RCC 7860 (cell line): ENCODE measurements at places on chromosomes 7 and 10.
A peak's percentile ranks its signal among the peaks of the same experiment; 100 is the strongest.

- DNase-seq: no peak
These were observed 15.2 kb upstream of the COMTD1 start for GRCh38 chr10:75250934-75251333.

GRCh38 chr10:87878664-87879459 is 15.4 kb downstream of the PTEN start:
- no peak for DNase-seq

DNA sequence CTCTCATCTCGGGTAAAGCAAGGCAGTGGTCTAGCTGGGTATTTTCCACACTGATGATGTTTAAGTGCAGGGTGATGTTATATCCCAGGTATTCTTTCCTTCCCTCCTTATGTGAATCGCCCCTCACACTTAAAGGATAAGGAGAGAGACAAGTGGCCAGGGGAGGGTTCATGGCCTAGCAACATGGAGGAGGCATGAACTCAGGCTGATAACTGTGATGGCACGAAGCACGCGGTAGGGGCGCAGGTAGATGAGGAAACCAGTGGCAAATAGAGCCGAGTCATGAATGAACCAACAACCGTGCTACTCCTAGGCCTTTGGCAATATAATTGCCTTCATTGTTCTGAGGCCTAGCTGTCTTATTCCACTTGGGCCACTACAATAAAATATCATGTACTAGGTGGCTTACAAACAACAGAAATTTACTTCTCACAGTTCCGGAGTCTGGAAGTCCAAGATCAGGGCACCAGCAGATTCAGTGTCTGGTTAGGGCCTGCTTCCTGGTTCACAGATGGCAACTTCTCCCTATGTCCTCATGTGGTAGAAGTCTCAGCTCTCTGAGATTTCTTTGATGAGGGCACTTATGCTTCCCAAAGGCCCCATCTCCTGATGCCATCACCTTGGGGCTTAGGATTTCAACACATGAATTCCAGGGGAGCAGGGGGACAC is 56.0 kb upstream of the PIK3CG start:
- no peak for DNase-seq

- no peak for DNase-seq
These were observed 224.9 kb upstream of the TMEM229A start for GRCh38 chr7:124257638-124258308.

DNA sequence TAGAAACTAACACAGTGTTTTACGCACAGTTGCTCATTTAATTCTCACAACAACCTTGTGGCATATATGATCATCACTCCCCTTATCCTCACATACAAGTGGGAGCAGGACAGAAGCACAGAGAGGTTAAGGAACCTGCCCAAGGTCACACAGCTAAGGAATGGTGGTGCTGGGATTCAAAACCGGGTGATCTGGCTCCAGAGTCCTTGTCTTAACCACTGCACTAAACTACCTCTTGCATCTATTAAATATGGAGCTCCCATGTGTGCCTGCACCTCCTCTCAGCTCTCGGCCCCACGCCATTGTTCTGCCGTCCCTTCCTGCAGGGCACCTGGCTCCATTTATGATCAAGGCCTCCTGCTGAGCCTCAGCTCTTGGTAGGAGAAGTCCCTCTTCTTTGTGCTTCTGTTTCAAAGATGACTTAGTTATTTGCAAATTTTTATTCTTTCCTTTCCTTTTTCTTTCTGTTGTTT is 99.8 kb upstream of the PDGFA start:
- no peak for DNase-seq

GRCh38 chr7:68922850-68923249 is 675.4 kb upstream of the AUTS2 start:
- DNase-seq: no peak

DNA sequence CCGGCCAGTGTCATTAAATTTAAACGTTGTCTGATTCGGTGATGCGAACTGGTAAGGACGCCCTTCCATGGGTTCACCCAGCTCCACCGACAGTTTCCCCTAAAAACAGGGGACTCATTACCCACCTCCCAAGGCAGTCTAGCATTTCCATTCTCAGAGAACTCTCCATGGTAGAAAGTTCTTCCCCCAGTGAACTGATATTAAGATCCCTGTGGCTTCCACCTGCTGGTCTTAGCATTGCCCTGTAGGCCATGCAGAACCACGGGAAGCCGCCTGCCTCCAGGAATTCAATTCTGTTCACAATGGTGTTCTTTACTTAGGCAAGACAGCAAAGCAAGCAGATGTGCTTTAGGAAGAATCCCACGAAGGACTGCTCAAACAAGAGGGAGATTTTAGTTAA is 128.9 kb upstream of the NANOS1 start:
- no peak for DNase-seq

- DNase-seq: peak; percentile 51
These were observed 2.7 kb downstream of the KCNIP2 start for GRCh38 chr10:101840741-101841453.

DNA sequence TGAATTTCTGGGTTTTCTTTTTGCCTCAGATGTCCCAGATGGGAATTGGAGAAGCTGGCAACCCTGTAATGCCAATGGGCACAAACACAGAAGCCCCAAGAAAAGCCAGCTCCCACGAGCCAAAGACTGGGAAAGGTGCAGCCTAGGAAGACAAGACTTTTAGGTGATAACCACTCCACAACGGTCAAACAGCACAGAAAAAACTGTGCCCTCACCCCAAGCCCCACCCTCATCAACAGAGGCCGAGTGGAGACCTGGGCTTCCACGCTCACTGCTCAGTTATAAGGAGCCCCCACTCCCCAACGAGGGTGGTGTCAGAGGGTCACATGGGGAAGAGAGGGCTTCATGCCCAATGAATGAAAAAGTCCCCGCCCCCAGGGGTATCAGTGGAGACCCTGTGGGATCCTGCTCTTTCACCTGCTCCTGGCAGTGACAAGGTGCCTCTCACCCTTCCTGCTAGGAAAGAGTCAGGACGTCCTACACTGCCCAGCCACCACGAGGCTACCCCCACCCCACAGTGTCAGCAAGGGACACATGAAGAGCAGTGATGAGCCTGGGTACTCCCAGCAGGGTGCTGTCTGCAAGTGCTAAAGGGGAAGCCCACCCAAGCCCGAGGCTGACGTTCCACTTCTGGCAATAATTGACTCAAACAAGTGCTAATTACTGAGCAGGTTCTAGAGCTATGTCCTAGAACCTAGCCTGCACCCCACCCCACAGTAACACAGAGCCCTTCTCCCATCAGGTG is 8.3 kb downstream of the TMEM273 start:
- DNase-seq: no peak

DNA sequence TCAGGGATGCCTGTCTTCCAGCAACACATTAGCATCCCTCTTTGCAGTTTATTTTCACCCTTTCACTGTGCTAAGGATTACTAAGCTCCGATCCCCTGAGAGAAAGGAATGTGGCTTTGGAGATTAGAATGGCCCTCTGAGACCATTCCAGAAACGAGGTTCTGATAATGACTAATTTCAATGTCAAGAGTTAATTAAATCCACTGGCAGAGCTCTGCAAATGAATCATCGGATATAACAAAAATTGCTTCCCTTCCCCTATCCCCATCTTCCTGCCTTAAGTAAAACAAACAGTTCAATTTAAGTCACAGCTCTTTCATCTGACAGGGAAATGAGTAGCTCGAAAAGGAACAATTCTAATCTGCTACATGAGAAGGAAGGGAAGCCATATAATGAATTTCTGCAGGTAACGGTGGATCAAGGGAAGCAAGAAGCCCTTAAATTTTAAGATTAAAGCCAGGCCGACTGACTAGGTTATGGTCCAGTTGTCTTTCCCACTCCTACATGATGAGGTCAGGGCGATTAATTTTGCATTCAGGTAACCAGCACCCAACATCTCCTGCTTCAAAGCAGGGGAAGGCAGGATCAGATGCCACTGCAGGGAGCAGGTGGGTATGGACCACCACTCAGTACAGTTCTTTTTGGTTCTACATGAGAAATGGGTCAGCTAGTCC is 50.5 kb downstream of the MALSU1 start:
- DNase-seq: peak; percentile 54

- DNase-seq: no peak
These were observed 255.4 kb downstream of the ARHGAP21 start for GRCh38 chr10:24468281-24468751.

GRCh38 chr7:36925691-36926090 is 201.4 kb upstream of the AOAH start:
- no peak for DNase-seq

DNA sequence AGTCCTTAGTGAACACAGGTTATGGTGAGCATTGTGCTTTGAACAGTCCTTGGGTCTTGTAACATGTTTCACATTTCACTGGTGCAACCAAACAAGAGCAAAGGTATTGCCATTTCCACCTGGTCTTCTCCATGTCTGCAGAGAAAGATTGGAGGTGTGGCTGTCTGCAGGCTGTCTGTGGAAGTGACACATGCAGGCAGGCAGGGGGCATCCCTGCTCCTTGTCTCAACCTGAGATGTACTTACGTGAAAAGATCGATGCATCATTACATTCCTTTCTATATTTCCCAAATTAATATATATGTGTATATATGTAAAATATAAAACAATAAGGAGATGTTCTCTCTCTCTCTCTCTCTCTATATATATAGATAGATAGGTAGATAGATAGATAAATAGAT is 54.3 kb downstream of the LRRC18 start:
- no peak for DNase-seq

DNA sequence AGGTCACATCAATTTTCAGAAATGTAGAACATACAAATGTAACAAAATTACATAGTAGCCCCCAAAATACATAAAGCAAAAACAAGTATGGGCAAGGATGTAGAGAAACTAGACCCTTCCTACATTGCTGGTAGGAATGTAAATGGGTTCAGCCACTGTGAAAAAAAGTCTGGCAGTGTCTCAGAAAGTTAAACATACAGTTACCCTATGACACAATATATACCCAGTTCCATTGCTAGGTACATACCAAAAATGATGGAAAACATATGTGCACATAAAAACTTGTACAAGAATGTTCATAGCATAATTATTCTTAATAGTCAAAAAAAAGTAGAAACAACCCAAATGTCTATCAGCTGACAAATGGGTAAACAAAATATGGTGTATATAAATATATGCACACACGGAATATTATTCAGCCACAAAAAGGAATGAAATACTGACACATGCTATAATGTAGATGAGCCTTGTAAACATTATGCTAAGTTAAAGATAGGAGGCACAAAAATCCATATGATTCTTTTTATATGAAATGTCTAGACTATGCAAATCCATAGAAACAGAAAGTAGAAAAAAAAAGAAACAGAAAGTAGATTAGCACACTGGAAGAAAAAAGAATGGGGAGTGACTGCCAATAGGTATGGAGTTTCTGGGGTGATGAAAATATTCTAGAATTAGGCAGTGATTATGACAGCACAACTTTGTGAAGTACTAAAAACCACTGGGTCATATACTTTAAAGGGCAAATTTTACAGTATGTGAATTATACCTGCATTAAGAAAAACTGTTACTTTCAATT is 13.5 kb downstream of the HERPUD2 start:
- DNase-seq: no peak

- no peak for DNase-seq
These were observed 190.6 kb downstream of the PARD3 start for GRCh38 chr10:34624323-34625153.

DNA sequence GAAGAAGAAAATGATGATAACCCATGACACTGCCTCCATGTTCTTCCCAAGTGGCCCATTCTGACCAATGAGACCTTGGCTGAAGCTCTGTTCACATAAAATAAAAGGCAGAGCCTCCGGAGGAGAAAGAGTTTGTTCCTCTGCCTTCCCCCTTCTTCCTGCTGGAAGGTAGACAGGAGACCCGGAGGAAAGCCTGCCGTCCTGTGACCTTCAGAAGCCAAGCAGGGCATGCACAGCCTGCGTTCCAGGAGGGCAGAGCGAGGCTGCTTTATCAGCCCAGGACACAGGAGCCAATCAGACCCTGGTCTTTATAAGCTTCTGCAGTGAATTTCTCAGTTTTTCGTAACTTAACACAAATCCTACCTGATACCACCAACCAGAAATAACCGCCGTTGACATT is 8.6 kb upstream of the GRID1 start:
- DNase-seq: no peak

- no peak for DNase-seq
These were observed 218.8 kb downstream of the IPMK start for GRCh38 chr10:58048936-58049335.

DNA sequence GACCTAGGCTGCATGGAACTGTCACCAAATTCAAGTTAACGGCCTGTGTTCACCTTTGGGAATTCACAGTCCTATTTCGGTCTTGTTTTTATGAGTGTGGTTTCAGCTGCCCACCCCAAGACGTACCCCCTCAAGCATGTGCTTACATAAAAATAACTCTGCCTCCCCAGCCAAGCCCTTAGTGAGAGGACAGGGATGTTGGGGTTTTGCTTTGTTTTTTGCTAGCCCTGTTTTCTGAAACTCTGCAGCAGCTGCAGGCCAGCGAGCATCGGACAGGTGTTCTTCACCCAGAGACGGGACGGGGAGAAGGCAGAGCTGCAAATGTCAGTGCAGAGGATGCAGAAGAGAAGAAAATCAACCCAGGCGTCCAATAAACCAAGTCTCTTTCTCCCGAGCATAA is 13.5 kb downstream of the CHST15 start:
- no peak for DNase-seq

DNA sequence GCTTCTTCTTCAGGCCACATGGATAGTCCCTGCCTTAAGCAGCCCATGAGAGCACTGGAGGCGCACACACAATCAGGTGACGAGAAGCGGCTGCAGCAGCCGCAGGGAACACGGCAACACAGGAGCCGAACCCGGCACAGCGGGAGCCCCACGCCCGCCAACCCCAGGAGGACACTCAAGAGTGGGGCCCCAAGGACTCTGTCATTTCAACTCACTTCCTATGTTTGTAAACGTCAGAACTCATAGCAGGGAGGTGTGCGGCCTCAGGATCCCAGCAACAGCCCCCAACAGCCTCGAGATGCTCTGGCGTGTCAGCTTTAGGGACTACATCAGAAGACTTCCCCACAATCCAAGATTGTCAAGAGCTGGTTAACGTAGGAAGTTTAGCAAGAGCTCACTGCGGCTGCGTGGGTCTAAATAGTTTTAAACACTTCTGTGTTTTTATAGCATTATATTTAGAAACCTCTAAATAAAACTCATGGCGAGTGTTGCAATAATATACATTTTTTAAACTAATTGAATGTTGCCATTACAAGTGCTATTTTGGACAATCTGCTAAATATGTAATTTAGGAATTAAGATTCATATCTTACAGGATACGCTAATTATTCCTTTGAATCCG is 123.4 kb downstream of the MAD1L1 start:
- DNase-seq: no peak

GRCh38 chr10:90937645-90938258 is 16.9 kb upstream of the ANKRD1 start:
- DNase-seq: peak; percentile 47

DNA sequence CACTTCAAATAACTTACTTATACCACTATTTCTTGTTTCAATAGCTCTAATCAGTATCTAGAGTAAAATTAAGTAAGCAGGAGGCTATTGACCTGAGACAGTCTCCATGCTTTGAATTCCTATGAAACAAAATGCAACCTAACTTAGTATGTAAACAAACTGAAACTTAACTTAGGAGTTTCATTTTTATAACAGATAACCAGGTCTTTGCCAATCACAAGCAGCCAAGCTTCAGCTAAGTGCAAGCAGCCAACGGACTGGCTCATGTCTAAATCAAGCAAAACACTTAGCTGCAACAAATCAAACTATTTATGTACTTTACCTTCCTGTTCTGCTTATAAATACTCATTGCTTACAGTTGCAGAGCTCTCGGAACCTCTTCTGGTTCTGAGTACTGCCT is 4.4 kb upstream of the GSTK1 start:
- no peak for DNase-seq

- no peak for DNase-seq
These were observed 29.4 kb upstream of the SMNDC1 start for GRCh38 chr10:110334061-110334656.

GRCh38 chr10:3764626-3765112 is 20.3 kb downstream of the KLF6 start:
- no peak for DNase-seq
